ENCODE measurements at places on chromosomes 13 and 19. TPM values are rescaled to one million over a fixed set of nuclear protein-coding genes. Genes with fewer than 3 reads are reported as not detected.
A peak's percentile ranks its signal among the peaks of the same experiment; 100 is the strongest.

KIR2DL1 gene
- not detected for total RNA-seq

DCUN1D2 gene
- 10.4 TPM for total RNA-seq

CEP89 gene
- 8.1 TPM for total RNA-seq

DNA sequence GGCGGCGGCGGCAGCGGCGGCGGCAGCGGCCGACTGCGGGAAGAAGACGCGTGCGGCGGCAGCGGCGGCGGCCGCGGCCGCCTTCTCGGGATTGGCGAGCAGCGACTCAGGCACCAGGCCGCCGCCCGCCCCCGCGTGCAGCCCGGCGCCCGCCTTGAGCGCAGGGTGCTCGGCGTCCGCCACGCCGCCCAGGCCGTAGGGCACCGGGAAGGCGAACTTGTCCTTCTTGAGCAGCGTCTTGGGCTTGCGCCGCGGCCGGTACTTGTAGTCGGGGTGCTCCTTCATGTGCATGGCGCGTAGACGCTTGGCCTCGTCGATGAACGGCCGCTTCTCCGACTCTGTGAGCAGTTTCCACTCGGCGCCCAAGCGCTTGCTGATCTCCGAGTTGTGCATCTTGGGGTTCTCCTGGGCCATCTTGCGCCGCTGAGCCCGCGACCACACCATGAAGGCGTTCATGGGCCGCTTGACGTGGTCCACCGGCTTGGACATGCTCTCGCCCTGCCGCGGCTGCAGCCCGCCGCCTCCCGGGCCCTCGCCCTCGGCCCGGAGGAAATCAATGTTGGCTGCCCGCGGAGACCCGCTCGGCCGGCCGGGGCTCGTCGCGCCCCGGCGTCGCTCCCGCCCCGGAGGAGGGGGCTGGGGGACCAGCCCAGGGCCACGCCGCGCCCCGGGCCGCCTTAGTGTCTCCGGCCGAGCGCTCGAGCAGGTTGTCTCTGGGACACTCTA is 621 bp downstream of the SOX21 start:
- no peak overlapping the region for H3K27ac ChIP-seq
- DNase-seq = peak; percentile 46
- no peak overlapping the region for H3K4me3 ChIP-seq
- no peaks in the 10 kb centered on the region for H3K36me3 ChIP-seq

DNA sequence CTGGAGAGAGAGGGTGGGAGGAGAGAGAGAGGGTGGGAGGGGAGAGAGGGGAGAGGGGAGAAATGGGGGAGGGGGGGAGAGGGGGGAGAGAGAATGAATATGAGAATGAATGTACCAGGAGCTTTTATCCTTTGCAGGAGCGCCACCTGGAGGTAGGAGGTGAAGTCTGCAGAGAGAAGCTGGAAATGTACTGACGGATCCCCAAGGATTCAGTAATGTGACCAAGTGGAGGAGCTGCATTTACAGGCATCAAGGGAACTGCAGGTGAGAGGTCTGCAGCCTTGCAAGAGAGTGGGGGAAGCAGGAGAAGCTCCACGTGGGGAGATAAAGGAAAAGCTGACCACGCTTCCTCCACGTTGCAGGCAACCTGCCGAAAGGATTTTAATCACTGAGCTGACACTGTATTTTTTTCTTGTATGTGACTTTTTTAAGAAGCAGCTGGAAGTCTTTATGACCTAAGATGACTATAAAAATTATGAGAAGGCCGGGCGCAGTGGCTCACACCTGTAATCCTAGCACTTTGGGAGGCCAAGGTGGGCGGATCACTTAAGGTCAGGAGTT is 33.7 kb downstream of the VSTM1 start:
- no peaks in the 10 kb centered on the region for H3K4me1 ChIP-seq
- H3K4me3 ChIP-seq = no peak overlapping the region
- peak; percentile 80 for DNase-seq
- no peaks in the 10 kb centered on the region for H3K36me3 ChIP-seq

GRCh38 chr19:10913716-10914340 is 14.6 kb downstream of the YIPF2 start:
- H3K27ac ChIP-seq = no peak overlapping the region
- H3K4me3 ChIP-seq = no peak overlapping the region
- H3K4me1 ChIP-seq = no peaks in the 10 kb centered on the region
- H3K27me3 ChIP-seq = no peaks in the 10 kb centered on the region

GRCh38 chr13:23377983-23378632 is 55.4 kb downstream of the SACS start:
- H3K27me3 ChIP-seq = no peaks in the 10 kb centered on the region
- peak overlapping the region; percentile 86 for H3K27ac ChIP-seq
- H3K36me3 ChIP-seq = no peaks in the 10 kb centered on the region
- peaks cover 20% of the 10 kb centered on the region for H3K4me1 ChIP-seq
- H3K4me3 ChIP-seq = no peak overlapping the region

DNA sequence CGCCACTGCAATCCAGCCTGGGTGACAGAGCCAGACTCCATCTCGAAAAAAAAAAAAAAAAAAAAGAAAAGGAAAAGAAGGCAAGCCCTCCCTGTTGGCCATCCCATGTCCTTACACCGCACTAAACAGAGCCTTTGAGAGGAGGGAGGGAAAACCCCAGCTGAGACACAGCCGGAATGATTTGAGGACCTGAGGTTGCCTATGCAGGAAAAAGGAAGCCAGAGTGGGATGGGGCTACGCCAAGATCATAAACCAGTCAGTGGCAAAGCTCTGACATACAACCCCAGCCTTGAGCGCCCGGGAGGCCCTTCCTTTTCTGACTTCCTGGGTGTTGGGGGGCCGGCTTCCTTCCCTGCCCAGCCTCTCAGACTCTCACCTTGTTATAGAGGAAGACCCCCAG is 12.5 kb upstream of the CHERP start:
- no peak overlapping the region for H3K27ac ChIP-seq
- no peaks in the 10 kb centered on the region for H3K4me1 ChIP-seq
- H3K4me3 ChIP-seq = no peak overlapping the region
- no peak for DNase-seq
- no peaks in the 10 kb centered on the region for H3K36me3 ChIP-seq
